ENCODE measurements at places on chromosomes 12 and 14. TPM values are rescaled to one million over a fixed set of nuclear protein-coding genes. Genes with fewer than 3 reads are reported as not detected.

Gene DTX1
- under 0.01 TPM for total RNA-seq

Gene CABP1
- total RNA-seq: 16.1 TPM

Gene ADCY6
- 48.9 TPM for total RNA-seq

Gene C12orf54
- total RNA-seq: not detected

Gene PRR4
- total RNA-seq: 0.28 TPM

Gene OTOGL
- total RNA-seq: 0.28 TPM

Gene SERPINA12
- not detected for total RNA-seq

Gene CLEC4A
- not detected for total RNA-seq

Gene CIROP
- not detected for total RNA-seq

Gene ANKRD52
- total RNA-seq: 18.0 TPM

Gene EID3
- total RNA-seq: 7.9 TPM

Gene RNF212B
- total RNA-seq: not detected

Gene MIP
- total RNA-seq: 0.19 TPM

Gene FBXL14
- total RNA-seq: 11.9 TPM

All from regular cardiac myocyte (primary cell).